ENCODE measurements at places on chromosomes 11 and 22.

DNA sequence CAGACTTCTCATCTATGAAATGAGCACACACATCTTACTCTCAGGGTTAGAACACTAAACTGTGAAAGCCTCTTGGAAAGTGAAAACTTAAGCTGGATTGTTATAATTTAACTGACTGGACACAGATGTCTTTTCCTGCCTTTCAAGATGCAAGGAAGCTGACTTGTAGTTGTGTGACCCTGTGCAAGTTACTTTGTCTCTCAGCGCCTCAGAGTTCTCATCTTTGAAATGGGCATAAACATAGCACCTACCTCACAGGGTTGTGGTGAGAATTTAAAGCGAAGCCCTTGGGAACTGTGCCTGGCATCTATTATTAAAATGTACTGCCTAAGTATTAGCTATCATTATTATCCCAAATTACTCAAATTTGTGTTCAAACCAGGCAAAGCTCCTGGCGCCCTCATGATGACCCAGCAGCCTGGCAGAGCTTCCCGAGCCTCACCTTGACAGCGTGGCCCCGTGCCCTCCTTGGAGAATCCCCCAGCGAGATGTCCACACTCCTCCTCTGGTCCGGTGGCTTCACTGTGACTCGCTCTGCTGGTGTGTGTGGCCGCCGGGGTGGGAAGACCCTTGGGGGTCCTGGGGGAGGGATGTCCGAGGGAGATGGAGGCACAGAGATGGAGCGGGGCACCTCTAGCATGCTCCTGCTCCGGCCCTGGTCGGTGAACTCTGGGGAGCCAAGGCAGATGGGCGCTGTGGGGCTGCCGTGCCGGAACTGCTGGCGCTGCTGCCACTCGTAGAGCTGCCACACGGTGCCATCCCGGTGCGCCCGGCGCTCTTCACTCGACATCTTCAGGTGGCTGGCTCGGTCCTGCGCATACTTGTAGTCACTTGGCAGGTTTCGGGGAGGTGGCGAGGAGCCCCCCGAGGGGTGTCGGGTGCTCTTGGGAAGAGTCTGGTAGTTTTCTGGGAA is 78.2 kb downstream of the C11orf58 start:
- no peak for DNase-seq

- peak; percentile 89 for DNase-seq
These were observed at the start of gene UEVLD for GRCh38 chr11:18588297-18589252. TSS of gene UEVLD (minus strand) at chr11:18588734. CDS start at chr11:18588654, 80 bp downstream.

DNA sequence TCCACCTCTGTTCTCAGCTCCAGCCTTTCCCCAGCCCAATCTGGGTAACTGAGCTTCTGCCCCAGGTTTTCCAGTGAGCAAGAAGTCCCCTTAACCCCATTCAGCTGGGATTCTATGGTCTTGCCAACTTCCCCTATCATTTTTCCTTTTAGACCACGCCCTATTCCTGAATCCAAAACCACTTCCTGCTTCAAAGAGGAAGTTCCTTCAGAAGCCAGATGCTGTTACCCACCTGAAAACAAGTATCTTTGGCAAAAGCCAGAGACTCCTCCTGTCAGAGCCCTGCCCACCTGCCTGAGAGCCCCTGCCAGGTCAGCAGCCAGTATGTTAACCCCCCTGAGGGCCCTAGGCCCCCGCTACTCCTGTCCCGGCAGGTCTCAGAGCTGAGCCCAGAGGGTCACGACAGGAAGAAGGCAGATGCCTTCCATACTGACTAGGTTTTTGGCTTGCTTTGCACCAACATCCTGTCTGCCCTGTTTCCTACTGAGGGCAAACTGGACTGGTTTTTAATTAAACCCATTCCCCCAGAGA is 20.3 kb upstream of the MICAL2 start:
- DNase-seq = no peak

DNA sequence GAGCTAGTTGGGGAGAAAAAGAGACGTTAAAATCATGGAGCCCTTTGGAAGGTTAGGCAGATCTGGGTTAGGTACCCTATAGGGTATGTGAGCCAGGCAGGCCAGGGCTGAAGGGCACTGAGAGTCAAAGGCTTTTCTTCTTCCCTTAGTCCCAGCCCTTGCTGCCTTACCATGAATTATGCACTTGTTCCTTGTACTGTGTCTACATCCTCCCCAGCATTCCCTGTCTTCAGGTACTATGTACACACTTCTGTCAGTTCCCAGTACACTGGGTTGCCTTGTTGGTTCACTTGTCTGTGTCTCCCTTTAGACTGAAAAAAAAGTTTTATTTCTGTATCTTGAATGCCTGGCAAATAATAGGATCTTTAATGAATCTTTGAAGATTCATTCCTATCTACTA is 16.9 kb downstream of the RNF185 start:
- DNase-seq = no peak

GRCh38 chr22:45211848-45212247 is 28.8 kb downstream of the KIAA0930 start:
- DNase-seq = no peak

Measured in right lobe of liver (tissue), 6 donors.